ENCODE measurements at places on chromosomes 11 and 22. TPM values are rescaled to one million over a fixed set of nuclear protein-coding genes. Genes with fewer than 3 reads are reported as not detected.

- no peak overlapping the region for H3K27ac ChIP-seq
- no peak overlapping the region for H3K4me3 ChIP-seq
- peaks cover under 1% of the 10 kb centered on the region for H3K4me1 ChIP-seq
- DNase-seq, result no peak
- H3K36me3 ChIP-seq, result no peaks in the 10 kb centered on the region
Measured at GRCh38 chr11:76071090-76071489, 135.2 kb downstream of the WNT11 start.

GRCh38 chr22:42805998-42806830 lies 50.9 kb downstream of the ARFGAP3 start:
- no peak overlapping the region for H3K27ac ChIP-seq
- no peak for DNase-seq
- H3K27me3 ChIP-seq, result no peaks in the 10 kb centered on the region
- H3K36me3 ChIP-seq, result no peaks in the 10 kb centered on the region
- H3K4me3 ChIP-seq, result no peak overlapping the region
- H3K4me1 ChIP-seq, result peaks cover 7% of the 10 kb centered on the region

- no peak overlapping the region for H3K27ac ChIP-seq
- DNase-seq, result no peak
- no peak overlapping the region for H3K4me3 ChIP-seq
Measured at GRCh38 chr11:120723751-120724150, 212.2 kb downstream of the GRIK4 start.

- H3K27me3 ChIP-seq, result no peaks in the 10 kb centered on the region
- no peak overlapping the region for H3K27ac ChIP-seq
- no peak for DNase-seq
- no peak overlapping the region for H3K4me3 ChIP-seq
- H3K4me1 ChIP-seq, result no peaks in the 10 kb centered on the region
- H3K36me3 ChIP-seq, result no peaks in the 10 kb centered on the region
Measured at GRCh38 chr22:29129808-29130140, 56.9 kb downstream of the KREMEN1 start.

DNA sequence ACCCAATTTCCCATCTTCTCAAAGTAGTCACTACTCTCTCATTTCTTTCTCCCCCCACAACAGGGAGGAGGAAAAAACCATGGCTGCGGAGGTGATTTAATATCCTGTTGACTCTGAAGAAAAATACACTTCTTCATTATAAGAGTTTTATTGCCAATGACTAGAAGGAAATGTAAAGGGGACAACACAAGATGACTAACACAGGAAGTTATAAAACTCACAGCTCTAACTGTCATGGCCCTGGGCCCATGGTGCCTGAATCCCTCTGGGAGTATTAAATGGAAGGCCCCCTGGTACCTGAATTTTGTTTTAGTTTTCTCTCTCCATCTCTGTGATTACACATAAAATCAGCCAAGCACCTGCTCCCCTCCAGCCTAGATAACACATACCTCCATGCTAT lies 352.8 kb upstream of the FAT3 start:
- no peaks in the 10 kb centered on the region for H3K4me1 ChIP-seq
- H3K36me3 ChIP-seq, result no peaks in the 10 kb centered on the region
- H3K27me3 ChIP-seq, result no peaks in the 10 kb centered on the region
- no peak overlapping the region for H3K27ac ChIP-seq
- no peak overlapping the region for H3K4me3 ChIP-seq

DNA sequence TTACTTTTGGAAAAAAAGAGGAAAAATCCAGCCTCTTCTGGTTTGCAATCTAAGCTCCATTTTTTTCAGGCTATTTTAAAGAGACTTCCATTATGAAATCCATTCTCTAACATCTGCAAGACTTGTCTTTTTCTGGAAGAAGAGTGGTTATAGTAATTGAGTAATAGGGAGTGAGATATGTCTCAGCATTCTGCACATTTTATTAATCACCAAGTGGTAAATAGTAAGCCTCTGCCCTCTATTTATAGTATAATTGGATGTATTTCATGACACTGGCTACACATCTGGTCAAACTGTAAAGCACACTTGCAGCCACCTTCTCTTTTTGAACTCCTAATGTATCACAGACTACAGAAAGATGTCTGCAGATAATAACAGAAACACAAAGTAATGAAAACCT lies 391.1 kb downstream of the ETS1 start:
- no peak overlapping the region for H3K4me3 ChIP-seq
- no peak for DNase-seq
- no peaks in the 10 kb centered on the region for H3K27me3 ChIP-seq

GRCh38 chr11:114673661-114674060 lies 4.7 kb upstream of the NXPE2 start:
- no peak overlapping the region for H3K4me3 ChIP-seq
- H3K27me3 ChIP-seq, result no peaks in the 10 kb centered on the region
- no peaks in the 10 kb centered on the region for H3K4me1 ChIP-seq
- no peak for DNase-seq

DNA sequence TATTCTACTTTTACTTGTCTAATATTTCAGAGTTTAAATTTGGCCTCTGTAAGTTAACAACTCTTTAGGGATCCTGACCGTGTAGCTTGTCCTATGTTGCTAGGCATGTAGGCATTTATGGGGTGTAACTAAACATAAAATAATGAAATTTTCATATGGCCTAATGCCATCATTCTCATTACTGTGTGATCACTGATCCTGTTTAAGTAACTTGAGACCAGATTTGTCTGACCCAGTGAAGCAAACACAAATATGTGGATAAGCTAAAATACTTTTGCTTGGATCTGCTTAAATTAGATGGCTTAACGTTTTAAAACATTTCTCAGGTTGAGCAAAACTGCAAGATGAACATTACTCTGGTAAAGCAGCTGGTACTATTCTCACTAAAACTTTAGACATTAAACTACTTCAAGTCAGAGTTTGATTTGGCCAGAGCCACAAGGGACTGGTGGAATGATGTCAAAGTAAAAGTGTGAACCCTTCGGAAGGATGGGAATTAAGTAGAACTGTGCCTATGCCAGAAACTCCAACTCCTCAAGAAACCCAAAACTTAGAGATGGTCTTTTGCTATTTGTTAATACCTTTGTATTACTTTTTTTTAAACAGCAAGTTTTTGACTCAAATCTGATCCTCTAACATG lies 12.5 kb downstream of the QSER1 start:
- no peak overlapping the region for H3K27ac ChIP-seq
- H3K4me3 ChIP-seq, result no peak overlapping the region
- H3K27me3 ChIP-seq, result no peaks in the 10 kb centered on the region
- DNase-seq, result no peak

DNA sequence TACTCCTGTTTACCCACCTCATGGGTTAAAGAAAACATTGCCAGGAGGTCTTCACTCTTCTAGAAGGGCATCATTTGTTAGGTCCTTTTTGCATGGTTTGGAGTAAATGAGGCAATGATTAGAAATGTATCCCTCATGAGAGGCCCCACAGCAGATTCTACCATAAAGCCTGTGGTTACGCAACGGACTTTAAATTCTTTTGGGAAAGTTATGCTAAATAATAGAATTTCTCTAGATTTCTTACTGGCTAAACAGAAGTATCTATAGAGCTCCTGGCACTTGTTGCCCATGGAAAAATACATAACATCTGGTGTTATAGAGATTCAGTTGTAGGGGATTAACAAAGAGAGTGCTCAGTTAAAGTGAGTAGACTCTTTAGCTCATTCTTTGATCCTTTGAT lies 15.1 kb upstream of the ATXN10 start:
- H3K36me3 ChIP-seq, result no peaks in the 10 kb centered on the region
- no peak for DNase-seq
- H3K27me3 ChIP-seq, result no peaks in the 10 kb centered on the region
- no peaks in the 10 kb centered on the region for H3K4me1 ChIP-seq
- H3K4me3 ChIP-seq, result no peak overlapping the region

DNA sequence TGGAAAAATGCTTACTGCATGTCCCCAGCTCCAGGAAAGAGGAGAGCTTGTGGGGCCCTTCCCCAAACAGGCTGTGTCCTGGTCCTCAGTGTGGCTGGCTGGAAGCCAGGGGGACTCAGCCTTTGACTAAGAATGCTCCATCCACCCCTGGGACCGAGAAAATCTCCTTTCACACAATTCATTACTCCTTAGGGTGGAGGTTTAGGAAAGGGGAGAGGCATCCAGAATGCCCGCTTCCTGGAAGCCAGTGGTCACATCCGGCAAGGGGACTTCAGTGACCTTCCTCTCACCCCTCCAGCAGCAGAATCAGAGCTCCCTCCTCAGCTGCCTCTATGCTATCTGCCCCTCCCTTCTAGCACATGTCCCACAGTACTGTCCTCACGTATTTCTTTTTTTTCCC lies 21.9 kb downstream of the ATG16L2 start:
- no peak overlapping the region for H3K27ac ChIP-seq
- H3K27me3 ChIP-seq, result no peaks in the 10 kb centered on the region
- H3K36me3 ChIP-seq, result no peaks in the 10 kb centered on the region
- no peak for DNase-seq

TMEM121B gene
- polyA plus RNA-seq, result 2.0 TPM
